Peyer's patch (tissue), 4 donors: ENCODE measurements at places on chromosomes 3 and 15. TPM values are rescaled to one million over a fixed set of nuclear protein-coding genes. Genes with fewer than 3 reads are reported as not detected.

The FANCD2 gene
- 38.0 TPM for total RNA-seq

The RARB gene
- 2.5 TPM for total RNA-seq

The MED12L gene
- not detected for total RNA-seq

The WDR93 gene
- not detected for total RNA-seq

The JMJD7 gene
- 13.1 TPM for total RNA-seq

GRCh38 chr3:127789990-127790881, 32.1 kb downstream of the MGLL start:
- no peaks in the 10 kb centered on the region for H3K36me3 ChIP-seq
- no peaks in the 10 kb centered on the region for H3K27me3 ChIP-seq
- peak; percentile 29 for DNase-seq
- H3K4me3 ChIP-seq: no peak overlapping the region

DNA sequence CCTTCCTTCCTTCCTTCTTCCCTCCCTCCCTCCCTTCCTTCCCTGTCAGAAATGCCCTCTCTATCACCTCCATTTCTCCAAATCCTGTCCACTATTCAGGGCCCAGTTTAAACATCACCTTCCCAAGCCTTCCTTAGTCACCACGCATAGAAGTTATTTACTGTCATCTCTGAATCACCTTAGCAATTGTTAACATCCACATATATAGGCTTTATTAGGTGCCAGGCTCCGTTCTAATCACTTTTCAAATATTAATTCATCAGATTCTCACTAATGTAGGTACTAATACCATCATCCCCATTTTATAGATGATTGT, 1.1 kb upstream of the MAGEF1 start:
- DNase-seq: no peak
- no peak overlapping the region for H3K27ac ChIP-seq
- no peaks in the 10 kb centered on the region for H3K27me3 ChIP-seq
- H3K4me3 ChIP-seq: no peak overlapping the region

DNA sequence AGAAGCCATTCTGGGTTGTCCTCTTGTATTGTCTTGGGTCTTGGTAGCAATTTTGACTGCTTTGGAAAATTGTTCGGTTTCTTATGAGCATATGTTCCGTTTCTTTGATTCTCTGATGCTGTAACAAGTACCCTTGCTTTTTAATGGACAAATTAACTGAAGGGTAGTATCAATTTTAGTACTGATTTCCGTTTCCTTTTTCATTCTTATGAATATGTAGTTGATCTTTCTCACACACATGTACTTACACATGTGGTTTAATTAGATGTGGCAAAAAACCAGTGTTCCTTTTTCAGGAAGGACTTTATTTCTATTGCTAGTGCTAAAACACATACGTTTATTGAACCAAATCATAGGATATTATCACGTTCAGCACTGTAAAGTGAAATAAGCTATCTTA, 119.1 kb downstream of the TCF12 start:
- no peaks in the 10 kb centered on the region for H3K4me1 ChIP-seq
- H3K27me3 ChIP-seq: no peaks in the 10 kb centered on the region
- no peak overlapping the region for H3K27ac ChIP-seq
- no peak overlapping the region for H3K4me3 ChIP-seq
- no peaks in the 10 kb centered on the region for H3K36me3 ChIP-seq

DNA sequence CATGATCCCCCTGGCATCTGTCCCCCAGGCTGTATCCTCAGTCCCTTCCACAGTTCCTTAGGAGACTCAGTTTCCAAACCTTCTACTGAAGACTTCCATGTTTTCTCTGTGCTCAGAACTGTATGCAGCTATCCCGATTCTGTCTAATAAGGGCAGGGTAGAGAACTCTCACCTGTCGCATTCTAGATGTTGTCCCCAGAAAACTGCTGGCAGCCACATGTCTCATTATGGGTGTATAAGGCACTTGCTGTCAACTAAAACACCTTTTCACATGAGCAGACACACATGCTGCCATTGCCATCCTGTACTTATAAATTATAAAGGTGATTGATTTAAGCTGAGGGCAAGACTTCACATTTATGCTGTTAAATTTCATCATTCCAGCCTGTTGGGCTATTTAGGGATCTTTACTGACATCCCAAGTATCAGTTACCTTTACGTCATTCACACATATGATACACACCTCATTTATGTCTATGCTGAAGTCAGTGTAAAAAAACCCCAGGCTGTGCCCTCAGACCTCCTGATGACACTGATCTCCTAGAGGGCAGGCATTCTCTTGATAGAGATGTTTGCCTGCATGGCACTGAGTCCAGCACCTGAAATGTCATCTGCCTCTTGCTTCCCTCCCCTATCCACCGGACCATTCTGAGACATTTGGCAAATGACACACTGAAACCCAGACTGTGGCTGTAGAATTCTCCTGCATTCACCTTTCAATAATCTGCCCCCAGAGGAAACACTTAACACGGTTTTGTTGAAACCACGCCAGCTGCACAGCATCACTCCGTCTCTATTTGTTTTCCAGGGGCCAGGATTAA, 35.8 kb downstream of the BTD start:
- H3K27ac ChIP-seq: no peak overlapping the region
- DNase-seq: no peak

DNA sequence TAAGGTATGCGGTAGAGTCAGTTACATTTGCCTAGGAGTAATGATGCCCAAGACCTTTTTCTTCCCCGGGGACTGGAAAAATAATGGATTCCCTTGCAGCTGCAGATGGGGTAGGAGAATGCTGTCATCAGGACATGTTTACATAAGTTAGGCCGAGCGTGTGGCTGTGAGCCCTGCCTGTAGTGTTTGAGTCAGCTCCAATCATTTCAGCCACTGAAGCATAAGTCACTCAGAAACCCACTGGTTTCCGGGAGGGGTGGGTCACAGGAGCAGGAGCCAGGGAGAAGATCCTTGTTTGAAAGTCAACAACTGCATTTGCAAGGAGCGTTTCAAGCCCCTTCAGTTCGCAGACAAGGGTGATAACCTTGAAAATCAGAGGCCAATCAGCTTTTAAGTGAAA, 562.3 kb downstream of the MCTP2 start:
- no peaks in the 10 kb centered on the region for H3K4me1 ChIP-seq
- no peak for DNase-seq
- no peaks in the 10 kb centered on the region for H3K27me3 ChIP-seq
- H3K27ac ChIP-seq: no peak overlapping the region

DNA sequence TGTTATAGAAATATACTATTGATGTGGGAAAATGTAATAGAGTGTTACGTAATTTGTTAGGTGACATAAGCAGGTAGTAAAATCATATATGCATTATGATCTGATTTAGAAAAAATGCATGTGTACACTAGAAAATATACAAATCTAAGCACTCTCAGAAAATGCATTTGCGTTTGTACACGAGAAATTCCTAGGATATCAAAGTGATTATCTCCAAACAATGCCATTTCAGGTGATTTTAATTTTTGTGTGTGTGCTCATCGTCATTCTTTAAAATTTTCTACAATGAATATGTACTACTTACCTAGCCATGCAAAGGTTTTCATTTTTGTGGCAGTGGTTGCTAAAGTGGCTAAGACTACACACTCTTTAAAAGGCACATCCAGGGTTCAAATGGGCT, 140.8 kb upstream of the RAD18 start:
- H3K4me3 ChIP-seq: no peak overlapping the region
- no peaks in the 10 kb centered on the region for H3K36me3 ChIP-seq
- no peaks in the 10 kb centered on the region for H3K27me3 ChIP-seq
- DNase-seq: no peak
- no peaks in the 10 kb centered on the region for H3K4me1 ChIP-seq

GRCh38 chr3:168611826-168612225, 516.1 kb upstream of the GOLIM4 start:
- no peak overlapping the region for H3K27ac ChIP-seq
- no peaks in the 10 kb centered on the region for H3K4me1 ChIP-seq
- DNase-seq: no peak
- no peak overlapping the region for H3K4me3 ChIP-seq

DNA sequence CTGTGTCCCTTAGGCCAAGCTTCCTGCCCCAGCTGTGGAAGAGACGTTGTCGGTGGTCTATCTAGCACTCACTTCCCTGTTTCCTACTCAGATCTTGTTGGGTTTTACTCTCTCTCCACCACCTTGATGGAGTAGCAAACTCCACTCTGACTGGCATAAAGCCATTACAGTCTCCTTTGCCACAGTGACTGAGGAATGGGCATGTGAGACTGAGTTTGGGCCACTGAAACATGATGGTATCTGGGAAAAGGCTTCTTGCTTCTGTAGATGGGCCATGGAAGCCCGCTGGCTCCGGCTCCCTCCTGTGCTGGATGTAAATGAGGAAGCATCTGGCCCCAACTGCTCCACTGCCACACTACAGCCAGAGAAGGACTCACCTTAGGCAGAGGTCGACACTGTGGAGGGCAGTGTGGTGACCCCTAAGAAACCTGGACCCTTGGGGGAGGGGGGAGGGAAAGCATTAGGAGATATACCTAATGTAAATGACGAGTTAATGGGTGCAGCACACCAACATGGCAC, 9.4 kb upstream of the CAMK1 start:
- H3K4me1 ChIP-seq: peaks cover 10% of the 10 kb centered on the region
- no peaks in the 10 kb centered on the region for H3K36me3 ChIP-seq
- peak overlapping the region; percentile 74 for H3K27ac ChIP-seq
- no peak overlapping the region for H3K4me3 ChIP-seq
- no peaks in the 10 kb centered on the region for H3K27me3 ChIP-seq

DNA sequence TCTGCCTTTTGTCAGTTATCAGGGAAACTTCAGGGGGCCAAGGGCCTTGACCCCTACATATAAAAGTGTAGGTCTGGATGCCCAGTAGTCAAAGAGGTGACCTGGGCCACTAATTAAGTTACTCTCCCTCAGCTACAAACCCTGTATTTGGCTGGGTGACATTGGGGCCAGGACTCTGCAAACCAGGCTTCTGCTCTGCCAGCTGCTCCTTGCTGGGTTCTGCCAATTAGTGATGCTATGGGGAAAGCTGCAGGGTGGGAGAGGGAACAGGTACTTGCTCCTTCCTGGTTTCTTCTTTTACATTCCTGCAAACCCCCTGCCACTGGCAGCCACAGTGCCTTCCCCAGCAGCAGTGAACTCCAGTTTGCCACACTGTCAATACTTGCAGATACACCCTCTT, 179.2 kb downstream of the CADPS start:
- H3K27me3 ChIP-seq: no peaks in the 10 kb centered on the region
- no peaks in the 10 kb centered on the region for H3K36me3 ChIP-seq
- H3K4me3 ChIP-seq: no peak overlapping the region
- H3K27ac ChIP-seq: no peak overlapping the region

GRCh38 chr3:36197151-36197550, 183.2 kb upstream of the STAC start:
- H3K27ac ChIP-seq: no peak overlapping the region
- H3K4me1 ChIP-seq: no peaks in the 10 kb centered on the region
- H3K36me3 ChIP-seq: no peaks in the 10 kb centered on the region
- H3K4me3 ChIP-seq: no peak overlapping the region

- H3K4me3 ChIP-seq: no peak overlapping the region
- H3K4me1 ChIP-seq: no peaks in the 10 kb centered on the region
- no peaks in the 10 kb centered on the region for H3K36me3 ChIP-seq
- no peak overlapping the region for H3K27ac ChIP-seq
- no peaks in the 10 kb centered on the region for H3K27me3 ChIP-seq
Observed at GRCh38 chr3:128329491-128330213, 137.0 kb downstream of the DNAJB8 start.

DNA sequence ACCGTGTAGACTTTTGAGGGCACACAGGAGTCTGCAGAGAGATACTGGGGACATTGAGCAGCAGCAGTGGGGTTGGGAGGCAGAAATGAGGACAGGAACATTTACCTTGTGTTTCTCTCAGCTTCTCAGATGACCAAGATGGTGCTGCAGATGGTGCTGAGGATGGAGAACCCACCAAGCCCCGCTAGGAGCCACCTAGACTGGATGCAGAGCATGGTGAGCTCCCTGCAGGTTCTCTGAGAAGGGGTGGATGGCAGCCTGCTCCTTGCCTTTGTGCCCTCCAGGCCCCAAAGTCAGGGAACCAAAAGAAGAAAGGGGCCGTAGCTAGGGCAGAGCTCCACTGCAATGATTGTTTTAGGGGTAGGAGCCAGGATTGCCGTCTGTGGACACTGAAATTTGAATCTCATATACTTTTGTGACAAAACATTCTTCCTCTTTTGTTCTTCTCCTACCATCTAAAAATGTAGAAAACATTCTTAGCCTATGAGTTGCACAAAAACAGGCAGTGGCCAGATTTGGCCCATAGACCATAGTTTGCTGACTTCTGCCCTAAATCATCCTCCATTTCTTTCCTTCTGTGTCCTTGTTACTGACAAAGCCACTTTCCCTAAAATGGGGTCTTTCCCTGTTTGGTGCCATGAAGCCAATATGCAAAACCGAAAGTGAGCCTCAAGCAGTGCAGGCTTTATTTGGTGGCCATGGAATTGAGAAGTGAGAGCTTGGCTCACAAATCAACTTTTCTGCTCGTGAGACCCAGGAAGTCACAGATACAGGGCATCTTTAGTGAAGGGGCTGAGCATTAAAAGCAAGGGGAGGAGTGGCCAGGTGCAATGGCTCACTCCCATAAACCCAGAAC, 11.9 kb upstream of the MUC20 start:
- no peaks in the 10 kb centered on the region for H3K27me3 ChIP-seq
- no peaks in the 10 kb centered on the region for H3K4me1 ChIP-seq
- H3K4me3 ChIP-seq: no peak overlapping the region

DNA sequence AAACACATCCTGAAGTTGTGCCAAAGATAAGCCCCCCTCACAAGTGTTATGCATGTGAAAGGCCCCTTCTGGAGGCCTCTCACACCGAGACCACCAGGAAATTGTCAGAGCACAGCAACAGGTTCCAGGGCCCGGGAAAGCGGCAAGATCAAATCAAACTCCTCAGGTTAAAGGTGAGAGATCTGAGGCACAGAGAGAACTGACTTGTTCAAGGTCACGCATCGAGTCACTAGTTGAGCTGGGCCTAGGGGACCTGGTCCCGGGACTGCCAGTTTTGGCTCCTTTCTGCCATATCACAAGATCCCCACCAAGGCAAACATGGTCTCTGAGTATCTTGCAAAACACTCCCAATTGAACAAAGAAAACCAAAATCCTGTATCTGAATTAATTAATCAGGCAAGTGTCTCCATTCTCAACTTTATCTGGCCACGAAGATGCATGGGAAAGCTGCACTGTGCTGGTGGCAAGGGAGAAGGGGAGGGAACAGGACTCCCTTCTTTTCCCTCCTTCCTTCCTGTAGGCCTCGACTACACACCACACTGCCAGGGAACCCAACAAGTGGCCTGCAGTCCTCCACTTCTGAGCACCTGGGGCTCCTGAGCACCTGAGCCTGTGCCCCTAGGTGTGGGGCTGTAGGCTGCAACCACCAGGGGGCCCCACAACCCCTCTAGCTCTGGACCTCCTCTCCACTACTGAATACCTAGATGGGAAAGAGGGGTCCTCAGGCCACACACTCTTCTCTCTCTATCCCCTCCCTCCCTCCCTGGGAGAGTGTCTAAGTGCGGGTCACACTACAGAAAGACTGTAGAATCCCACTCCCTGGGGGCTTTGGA, 37.3 kb downstream of the ANP32A start:
- H3K27ac ChIP-seq: no peak overlapping the region
- H3K4me1 ChIP-seq: peaks cover 5% of the 10 kb centered on the region
- H3K27me3 ChIP-seq: no peaks in the 10 kb centered on the region

GRCh38 chr3:36693670-36694069, 70.7 kb downstream of the DCLK3 start:
- H3K4me1 ChIP-seq: no peaks in the 10 kb centered on the region
- H3K27ac ChIP-seq: no peak overlapping the region
- DNase-seq: no peak
- H3K36me3 ChIP-seq: no peaks in the 10 kb centered on the region

GRCh38 chr3:182979674-182980191, 605 bp downstream of the DCUN1D1 start:
- H3K27ac ChIP-seq: peak overlapping the region; percentile 85
- peaks cover 17% of the 10 kb centered on the region for H3K4me1 ChIP-seq
- DNase-seq: peak; percentile 65
- no peaks in the 10 kb centered on the region for H3K36me3 ChIP-seq
- peak overlapping the region; percentile 92 for H3K4me3 ChIP-seq
- no peaks in the 10 kb centered on the region for H3K27me3 ChIP-seq

- no peaks in the 10 kb centered on the region for H3K4me1 ChIP-seq
- H3K36me3 ChIP-seq: no peaks in the 10 kb centered on the region
- no peaks in the 10 kb centered on the region for H3K27me3 ChIP-seq
Observed at GRCh38 chr3:120102232-120102631, 8.0 kb upstream of the GSK3B start.
